GM23338 (cell line): ENCODE measurements at places on chromosomes 6 and 20.

- H3K4me1 ChIP-seq = peaks cover 5% of the 10 kb centered on the region; the same call in 1 of the 2 replicates
- no peak overlapping the region for H3K27ac ChIP-seq
- no peaks in the 10 kb centered on the region for H3K36me3 ChIP-seq
- H3K27me3 ChIP-seq = no peaks in the 10 kb centered on the region
Observed at GRCh38 chr20:37651932-37652331, 41.9 kb upstream of the CTNNBL1 start.

DNA sequence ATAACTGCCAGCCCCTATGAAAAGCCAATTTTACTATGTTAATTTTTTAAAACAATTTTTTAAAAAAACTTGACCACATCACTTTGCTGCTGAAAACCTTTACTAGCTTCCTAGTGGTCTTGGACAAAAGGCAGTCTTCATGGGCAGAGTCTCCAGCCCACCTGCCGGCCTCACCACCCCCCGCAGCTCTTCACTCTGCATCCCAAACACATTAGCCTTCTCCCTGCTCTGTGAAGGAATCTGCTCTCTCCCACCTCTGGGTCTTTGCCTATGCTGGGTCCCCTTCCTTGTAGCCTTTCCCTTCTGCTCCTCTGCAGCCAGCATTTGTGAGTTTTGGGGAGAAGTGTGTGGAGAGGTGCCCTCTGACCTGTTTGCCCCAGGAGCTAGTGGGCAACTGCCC lies 170.7 kb upstream of the MLN start:
- H3K4me1 ChIP-seq = peaks cover 9% of the 10 kb centered on the region
- no peak overlapping the region for H3K4me3 ChIP-seq
- H3K27me3 ChIP-seq = peaks cover 28% of the 10 kb centered on the region
- DNase-seq = peak; percentile 35
- no peaks in the 10 kb centered on the region for H3K36me3 ChIP-seq
- no peak overlapping the region for H3K27ac ChIP-seq

DNA sequence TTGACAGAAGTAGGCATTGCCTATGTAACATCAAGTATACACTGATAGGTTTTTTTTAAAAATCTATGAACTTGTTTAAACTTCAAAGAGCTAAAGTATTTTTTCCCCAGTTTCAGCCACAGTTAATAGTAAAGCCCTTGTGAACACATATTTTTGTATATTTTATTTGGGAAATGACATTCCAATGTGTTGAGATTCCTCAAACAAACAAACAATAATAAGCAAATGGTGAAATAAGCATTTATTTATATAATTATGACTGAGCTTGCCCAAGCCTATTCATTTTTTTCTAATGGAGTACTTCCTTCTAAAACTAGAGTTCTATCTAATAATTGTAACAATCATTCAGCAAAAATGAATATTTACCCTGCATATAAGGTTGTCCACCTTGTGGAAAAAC lies 12.5 kb downstream of the SYCP2 start:
- no peaks in the 10 kb centered on the region; the same call in 1 of the 2 replicates for H3K4me1 ChIP-seq
- no peak for DNase-seq
- H3K4me3 ChIP-seq = no peak overlapping the region
- no peak overlapping the region for H3K27ac ChIP-seq

GRCh38 chr20:4999788-5000187 lies 1.5 kb downstream of the SLC23A2 start:
- peaks cover 10% of the 10 kb centered on the region for H3K27me3 ChIP-seq
- peak overlapping the region; percentile 88; the same call in 1 of the 2 replicates for H3K4me3 ChIP-seq
- DNase-seq = no peak
- no peaks in the 10 kb centered on the region for H3K36me3 ChIP-seq

DNA sequence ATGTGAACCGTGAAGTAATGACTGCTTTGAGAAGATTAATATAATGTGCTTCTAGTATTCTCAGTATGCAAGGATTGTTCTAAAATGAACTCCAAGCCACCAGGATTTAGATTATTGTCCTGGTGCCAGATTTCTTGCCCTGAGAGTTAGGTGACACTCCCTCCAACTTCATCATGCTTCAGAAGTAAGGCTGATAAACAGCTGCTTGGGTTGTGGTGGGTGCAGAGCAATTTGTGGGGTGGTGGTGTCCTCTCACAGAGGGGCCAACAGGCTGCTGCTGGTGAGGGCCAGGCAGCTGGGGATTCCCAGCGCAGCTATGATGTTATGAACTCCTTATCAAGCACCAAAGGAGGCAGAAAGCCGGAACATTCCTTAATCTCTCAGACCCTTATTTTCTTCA lies 114.6 kb downstream of the MCHR2 start:
- H3K27me3 ChIP-seq = no peaks in the 10 kb centered on the region
- no peaks in the 10 kb centered on the region for H3K4me1 ChIP-seq
- DNase-seq = no peak
- H3K27ac ChIP-seq = no peak overlapping the region
- no peak overlapping the region for H3K4me3 ChIP-seq
- H3K36me3 ChIP-seq = no peaks in the 10 kb centered on the region

DNA sequence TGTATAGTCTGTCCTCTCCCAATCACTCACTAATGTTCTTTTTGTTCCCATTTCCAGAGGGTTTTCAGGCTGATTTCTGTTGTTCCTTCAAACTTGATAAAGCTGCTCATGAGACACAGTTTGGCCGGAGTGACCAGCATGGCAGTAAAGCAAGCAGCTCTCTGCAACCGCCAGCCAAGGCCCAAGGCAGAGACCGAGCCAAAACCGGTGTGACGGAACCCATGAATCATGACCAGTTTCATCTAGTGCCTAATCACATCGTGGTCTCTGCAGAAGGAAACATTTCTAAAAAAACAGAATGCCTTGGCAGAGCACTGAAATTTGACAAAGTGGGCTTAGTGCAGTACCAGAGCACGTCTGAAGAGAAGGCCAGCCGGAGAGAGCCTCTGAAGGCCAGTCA lies 14.8 kb upstream of the RPL7L1 start:
- no peaks in the 10 kb centered on the region for H3K4me1 ChIP-seq
- H3K4me3 ChIP-seq = no peak overlapping the region
- H3K36me3 ChIP-seq = 0 out of 2 replicates have a peak, but pooled peaks cover 3% of the 10 kb centered on the region
- no peak for DNase-seq
- H3K27ac ChIP-seq = no peak overlapping the region

DNA sequence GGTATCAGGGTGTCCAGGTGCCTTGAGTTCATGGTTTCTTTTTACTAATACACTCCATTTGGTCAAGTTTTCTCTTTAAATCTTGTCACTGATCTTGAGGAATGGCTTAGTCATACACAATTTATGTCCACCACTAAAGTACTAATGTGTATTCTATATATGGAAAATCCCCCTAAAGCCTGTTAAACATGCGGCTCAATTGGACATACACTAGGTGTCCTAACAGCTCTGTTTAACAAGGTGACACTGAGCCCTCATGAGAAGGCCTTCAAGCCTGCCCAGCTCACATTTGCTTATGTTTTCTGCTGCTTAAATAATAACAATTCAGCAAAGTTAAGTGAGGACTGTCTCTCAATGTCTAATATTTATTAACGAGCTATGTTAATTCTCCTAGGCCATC lies 31.5 kb downstream of the PDE7B start:
- no peak for DNase-seq
- 0 out of 2 replicates have a peak, but pooled peaks cover 5% of the 10 kb centered on the region for H3K4me1 ChIP-seq
- H3K4me3 ChIP-seq = no peak overlapping the region
- H3K27me3 ChIP-seq = no peaks in the 10 kb centered on the region
- no peaks in the 10 kb centered on the region for H3K36me3 ChIP-seq
